Fibroblast of skin of back (primary cell): ENCODE measurements at places on chromosomes 16 and 17.

- no peak for DNase-seq
Measured at GRCh38 chr16:26772503-26772902, 294.2 kb upstream of the C16orf82 start.

DNA sequence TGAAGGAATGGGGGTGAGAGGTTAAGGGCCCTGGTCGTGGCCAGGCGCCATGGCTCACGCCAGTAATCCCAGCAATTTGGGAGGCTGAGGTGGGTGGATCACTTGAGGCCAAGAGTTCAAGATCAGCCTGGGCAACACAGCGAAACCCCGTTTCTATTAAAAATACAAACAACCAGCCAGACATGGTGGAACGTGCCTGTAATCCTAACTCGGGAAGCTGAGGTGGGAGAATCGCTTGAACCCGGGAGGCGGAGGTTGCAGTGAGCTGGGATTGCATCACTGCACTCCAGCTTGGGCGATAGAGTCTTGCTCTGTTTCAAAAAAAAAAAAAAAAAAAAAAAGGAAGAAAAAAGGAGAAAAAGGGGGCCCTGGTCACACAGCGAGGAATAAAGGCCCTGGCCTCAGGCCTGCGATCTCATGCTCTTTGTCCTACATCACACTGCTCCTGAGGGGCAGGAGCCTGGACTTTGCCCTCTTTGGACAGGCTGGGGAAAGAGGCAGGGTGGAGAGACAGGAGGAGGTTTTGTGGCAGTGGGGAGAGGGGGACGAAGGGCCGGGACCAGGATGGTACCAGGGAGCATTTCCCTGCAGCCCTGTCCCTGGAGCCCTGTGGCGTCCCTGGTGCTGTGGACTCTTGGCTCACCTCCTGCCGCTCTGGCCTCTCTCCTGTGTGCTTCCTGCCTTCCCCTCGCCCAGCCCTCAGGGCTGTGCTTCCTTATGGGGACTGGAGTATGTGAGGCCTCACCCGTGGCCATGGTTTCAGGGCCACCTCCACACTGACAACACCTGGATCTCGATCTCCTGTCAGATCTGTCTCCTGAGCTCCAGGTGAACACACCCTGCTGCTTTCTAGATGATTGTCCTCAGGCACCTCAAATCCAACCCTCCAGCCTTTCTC, 19.7 kb upstream of the SLC25A19 start:
- DNase-seq = no peak

DNA sequence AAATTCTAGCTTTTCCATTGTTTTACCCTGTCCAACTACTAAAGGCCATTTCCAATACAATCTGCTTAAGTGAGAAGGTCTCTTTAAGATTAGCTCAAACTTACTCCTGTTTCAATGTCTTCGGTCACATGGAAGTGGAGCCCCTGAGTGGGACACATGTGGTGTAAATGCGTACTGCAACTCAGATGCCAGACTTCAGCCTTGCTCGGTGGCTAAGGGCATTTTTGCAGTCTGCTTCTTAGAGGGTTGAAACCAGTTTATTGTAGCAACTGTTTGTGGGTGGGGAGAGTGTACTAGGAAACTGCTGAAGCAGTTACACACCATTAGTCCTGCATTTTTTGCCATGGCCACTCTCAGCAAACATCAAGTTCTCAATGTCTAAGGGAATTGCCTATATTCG, 140.6 kb downstream of the PARN start:
- peak; percentile 50 for DNase-seq

DNA sequence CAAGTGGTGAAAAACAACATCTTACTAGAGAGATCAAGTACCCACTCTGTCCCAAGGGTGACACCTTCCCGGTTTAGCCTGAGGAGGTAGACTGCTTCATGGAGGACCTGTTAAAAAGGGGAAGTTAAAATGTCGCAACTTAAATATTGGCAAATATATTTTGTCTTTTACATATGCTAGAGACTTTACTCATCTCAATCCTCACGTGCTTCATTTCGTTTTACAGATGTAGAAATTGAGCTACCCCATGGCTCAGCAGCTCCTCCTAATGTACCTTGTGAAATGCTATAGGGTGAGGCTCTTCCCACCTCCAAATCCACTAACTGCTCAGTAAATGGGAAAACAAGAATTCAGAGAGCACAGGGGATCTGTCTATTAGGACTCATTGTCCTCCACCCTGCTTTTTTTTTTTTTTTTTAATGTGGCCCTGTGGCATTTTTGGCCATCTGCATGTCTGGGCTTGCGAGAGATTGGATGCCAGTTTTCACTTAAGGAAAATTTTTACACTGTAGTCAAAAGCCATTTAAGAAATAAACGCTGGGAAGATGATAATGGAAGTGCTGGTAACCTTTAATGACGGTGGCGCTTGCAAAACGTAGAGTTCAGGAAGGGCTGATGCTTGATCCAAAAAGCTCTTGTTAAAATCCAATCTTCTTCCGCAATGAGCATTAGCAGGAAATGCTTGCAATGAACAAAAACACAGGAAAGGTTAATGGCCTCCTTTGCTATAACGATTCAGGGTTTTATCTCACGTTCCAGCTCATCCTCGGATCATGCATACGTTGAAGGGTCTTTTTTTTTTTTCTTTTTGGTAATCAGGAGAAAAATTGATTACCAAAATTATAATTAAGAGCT, 39.8 kb downstream of the HSBP1 start:
- no peak for DNase-seq

GRCh38 chr16:81994485-81994884, 16.8 kb downstream of the SDR42E1 start:
- no peak for DNase-seq

DNA sequence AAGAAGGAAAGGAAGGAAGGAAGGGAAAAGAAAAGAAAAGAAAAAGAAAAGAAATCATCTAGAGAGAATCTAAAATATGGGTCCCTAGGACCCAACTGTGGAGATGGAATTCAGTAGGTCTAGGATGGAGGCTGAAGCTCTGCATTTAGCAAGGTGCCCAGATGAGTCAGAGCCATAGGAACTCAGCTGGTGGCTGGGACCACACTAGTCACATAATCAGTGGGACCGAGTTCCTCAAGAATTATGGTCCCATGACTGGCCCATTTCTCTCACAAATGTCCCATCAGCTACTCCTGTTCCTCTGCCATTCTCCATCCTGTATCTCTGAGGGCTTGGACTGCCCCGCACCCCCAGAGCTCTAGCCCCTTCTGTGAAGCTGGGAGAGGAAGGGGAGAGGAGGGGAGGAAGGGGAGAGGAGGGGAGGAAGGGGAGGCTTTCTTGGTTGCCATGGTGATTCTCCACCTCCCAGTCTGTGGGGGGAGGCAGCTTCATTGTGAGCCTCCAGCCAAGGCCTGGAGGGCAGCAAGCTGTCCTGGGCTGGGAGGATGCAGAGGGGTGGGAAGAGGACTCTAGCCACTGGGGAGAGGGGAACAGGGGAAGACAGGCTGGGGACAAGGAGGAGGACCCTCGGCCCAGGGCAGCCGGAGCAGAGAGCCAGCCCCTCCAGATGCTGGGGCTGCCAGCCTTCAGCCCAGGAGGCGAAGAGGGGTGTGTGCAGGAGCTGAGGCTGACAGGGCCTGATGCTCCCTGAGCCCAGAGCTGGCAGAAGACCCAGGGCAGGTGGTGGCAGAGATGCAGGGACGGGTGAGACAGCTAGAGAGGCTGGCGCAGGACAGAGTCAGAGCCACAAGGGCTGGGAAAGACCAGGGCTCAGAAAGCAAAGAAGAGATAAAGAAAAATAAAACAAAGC, 37.8 kb upstream of the LHX1 start:
- DNase-seq = peak; percentile 4

- peak; percentile 82 for DNase-seq
Measured at GRCh38 chr16:88357317-88358022, 25.3 kb upstream of the ZNF469 start.

- peak; percentile 69 for DNase-seq
Measured at GRCh38 chr16:48687421-48688038, 77.5 kb upstream of the N4BP1 start.

GRCh38 chr16:72705801-72706200, 342.1 kb downstream of the ZFHX3 start:
- DNase-seq = no peak
